ENCODE measurements at places on chromosomes 11 and 22. TPM values are rescaled to one million over a fixed set of nuclear protein-coding genes. Genes with fewer than 3 reads are reported as not detected.

The GSTT2B gene
- 6.5 TPM for total RNA-seq

The BTBD18 gene
- total RNA-seq = not detected

The ACRV1 gene
- 0.26 TPM for total RNA-seq

The BAIAP2L2 gene
- 0.18 TPM for total RNA-seq

The HBE1 gene
- total RNA-seq = 3.2 TPM

The TP53I11 gene
- total RNA-seq = 132 TPM

The BDNF gene
- 0.36 TPM for total RNA-seq

The FBLN1 gene
- 143 TPM for total RNA-seq

DNA sequence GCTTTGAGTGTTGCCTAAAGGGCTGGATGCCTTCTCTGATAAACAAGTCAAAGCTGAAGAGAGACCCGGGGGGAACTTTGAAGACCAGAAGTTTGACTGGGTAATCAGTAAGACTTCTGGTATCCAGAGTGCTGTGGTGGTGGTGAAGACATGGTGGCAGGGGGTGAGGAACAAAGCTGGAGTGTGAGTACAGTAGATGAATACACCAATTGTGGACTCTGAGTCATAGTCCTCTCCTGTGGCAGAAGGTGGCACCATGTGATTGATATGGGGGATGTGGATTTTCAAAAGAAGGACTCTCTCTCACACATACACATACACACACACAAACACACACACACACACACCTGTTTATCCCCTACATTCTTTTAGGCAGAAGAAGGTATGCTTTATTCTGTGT is 12.3 kb downstream of the MS4A6A start:
- no peak for DNase-seq
- H3K4me1 ChIP-seq = no peaks in the 10 kb centered on the region
- H3K36me3 ChIP-seq = no peaks in the 10 kb centered on the region
- H3K27ac ChIP-seq = no peak overlapping the region
- H3K27me3 ChIP-seq = no peaks in the 10 kb centered on the region

DNA sequence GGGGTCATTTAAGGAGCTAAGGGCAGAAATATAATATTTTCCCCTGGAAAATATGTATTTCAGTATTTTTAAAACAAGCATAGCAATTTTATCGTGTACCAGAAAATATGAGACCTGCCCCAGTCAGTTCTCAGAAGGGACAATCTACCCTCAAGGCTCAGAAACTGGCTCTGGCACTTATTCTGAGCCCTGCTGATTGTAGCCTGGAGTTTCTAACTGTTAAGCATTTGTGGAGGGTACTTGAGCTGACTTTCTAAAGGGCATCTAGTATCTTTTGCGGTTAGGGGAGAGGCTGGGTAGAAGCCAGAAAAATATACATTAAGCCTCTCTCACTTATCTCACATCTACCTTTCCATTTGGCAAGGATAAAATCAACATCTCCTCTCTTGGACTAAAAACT is 71.3 kb upstream of the FSHB start:
- no peaks in the 10 kb centered on the region for H3K36me3 ChIP-seq
- H3K4me3 ChIP-seq = no peak overlapping the region
- H3K4me1 ChIP-seq = no peaks in the 10 kb centered on the region
- no peaks in the 10 kb centered on the region for H3K27me3 ChIP-seq
- no peak overlapping the region for H3K27ac ChIP-seq
- DNase-seq = no peak

- no peaks in the 10 kb centered on the region for H3K4me1 ChIP-seq
- no peak for DNase-seq
- H3K4me3 ChIP-seq = no peak overlapping the region
- no peaks in the 10 kb centered on the region for H3K27me3 ChIP-seq
These were observed 50.9 kb upstream of the UBASH3B start for GRCh38 chr11:122604621-122605020.

DNA sequence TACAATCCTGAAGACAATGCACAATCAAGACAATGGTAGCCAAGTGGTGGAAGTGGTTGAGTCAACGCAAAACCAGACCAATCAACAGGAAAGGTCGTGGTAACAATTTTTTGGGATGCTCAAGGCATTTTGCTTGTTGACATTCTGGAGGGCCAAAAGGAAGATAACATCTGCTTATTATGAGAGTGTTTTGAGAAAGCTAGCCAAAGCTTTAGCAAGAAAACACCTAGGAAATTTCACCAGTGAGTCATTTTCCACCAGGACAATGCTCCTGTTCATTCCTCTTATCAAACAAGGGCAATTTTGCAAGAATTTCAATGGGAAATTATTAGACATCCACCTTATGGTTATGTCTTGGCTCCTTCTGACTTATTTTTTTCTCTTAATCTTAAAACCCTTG is 1932.2 kb upstream of the RAG2 start:
- no peak for DNase-seq
- no peaks in the 10 kb centered on the region for H3K27me3 ChIP-seq
- H3K4me3 ChIP-seq = no peak overlapping the region
- H3K4me1 ChIP-seq = no peaks in the 10 kb centered on the region
- no peaks in the 10 kb centered on the region for H3K36me3 ChIP-seq
- H3K27ac ChIP-seq = no peak overlapping the region

- no peaks in the 10 kb centered on the region for H3K36me3 ChIP-seq
- no peak overlapping the region for H3K4me3 ChIP-seq
- H3K4me1 ChIP-seq = no peaks in the 10 kb centered on the region
- no peak overlapping the region for H3K27ac ChIP-seq
- H3K27me3 ChIP-seq = no peaks in the 10 kb centered on the region
- DNase-seq = no peak
These were observed 17.5 kb upstream of the ADSL start for GRCh38 chr22:40328546-40329456.

- DNase-seq = no peak
- no peak overlapping the region for H3K27ac ChIP-seq
- H3K27me3 ChIP-seq = no peaks in the 10 kb centered on the region
- H3K4me3 ChIP-seq = no peak overlapping the region
These were observed 318.7 kb downstream of the CADM1 start for GRCh38 chr11:115185507-115185906.

- no peak overlapping the region for H3K27ac ChIP-seq
- H3K4me1 ChIP-seq = no peaks in the 10 kb centered on the region
- no peaks in the 10 kb centered on the region for H3K27me3 ChIP-seq
- H3K4me3 ChIP-seq = no peak overlapping the region
These were observed 10.1 kb downstream of the MCM5 start for GRCh38 chr22:35409783-35410662.

DNA sequence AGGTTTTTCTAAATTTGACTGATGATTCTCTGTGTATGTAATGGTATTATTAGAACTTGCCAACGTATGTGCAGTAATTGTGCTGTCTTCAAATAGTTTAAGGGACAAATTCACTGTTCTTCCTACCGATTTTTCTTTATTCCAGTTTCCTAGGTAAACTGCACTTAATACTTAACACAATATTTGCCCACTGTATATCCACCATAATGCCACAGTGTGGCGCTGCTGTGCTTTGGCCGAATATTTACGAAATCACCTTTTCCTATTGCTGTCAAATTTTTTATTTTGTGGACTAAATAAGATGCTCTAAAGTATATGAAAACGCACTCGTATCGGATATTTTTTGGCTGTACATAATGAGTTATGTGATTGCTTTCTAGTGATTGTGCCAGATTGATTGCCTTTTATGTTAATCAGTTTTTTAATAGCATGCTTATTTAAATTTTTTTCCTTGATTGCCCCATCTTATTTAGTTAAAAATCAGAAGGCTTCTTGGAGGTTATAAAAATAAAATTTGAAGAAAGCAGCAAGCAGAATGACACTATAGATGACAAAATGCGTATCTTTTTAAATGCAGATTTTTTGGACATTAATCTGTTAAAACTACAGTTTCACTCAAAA is 10.5 kb downstream of the AASDHPPT start:
- H3K4me3 ChIP-seq = no peak overlapping the region
- H3K27me3 ChIP-seq = no peaks in the 10 kb centered on the region
- peaks cover 60% of the 10 kb centered on the region for H3K36me3 ChIP-seq
- DNase-seq = peak; percentile 32

DNA sequence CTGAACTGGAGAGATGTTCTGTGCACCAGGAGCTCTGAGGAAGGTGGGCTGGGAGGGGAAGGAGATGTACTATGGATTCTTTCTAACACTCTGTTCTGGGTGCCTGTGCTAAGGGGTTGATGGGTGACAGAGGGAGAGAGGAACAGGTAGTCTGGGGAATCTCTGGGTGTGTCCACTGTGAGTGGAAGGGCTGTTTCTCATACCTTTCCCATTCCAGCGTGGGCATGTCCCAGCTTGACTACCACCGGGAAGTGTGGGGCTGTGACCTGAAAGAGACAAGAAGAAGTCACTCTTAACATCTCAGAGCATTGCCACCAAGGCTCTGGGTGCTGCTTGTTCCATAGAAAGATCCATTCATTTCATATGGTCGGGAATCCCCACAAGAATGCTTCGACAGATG is 121.9 kb downstream of the FBXO7 start:
- no peaks in the 10 kb centered on the region for H3K27me3 ChIP-seq
- H3K27ac ChIP-seq = no peak overlapping the region
- no peak overlapping the region for H3K4me3 ChIP-seq
- no peaks in the 10 kb centered on the region for H3K4me1 ChIP-seq
- DNase-seq = no peak

- no peak overlapping the region for H3K4me3 ChIP-seq
- H3K27me3 ChIP-seq = no peaks in the 10 kb centered on the region
- peaks cover 58% of the 10 kb centered on the region for H3K4me1 ChIP-seq
- no peaks in the 10 kb centered on the region for H3K36me3 ChIP-seq
- H3K27ac ChIP-seq = no peak overlapping the region
- no peak for DNase-seq
These were observed 5.0 kb downstream of the CD81 start for GRCh38 chr11:2382129-2382517.

GRCh38 chr11:91794146-91794545 is 430.5 kb upstream of the FAT3 start:
- no peak overlapping the region for H3K27ac ChIP-seq
- H3K36me3 ChIP-seq = no peaks in the 10 kb centered on the region
- H3K4me3 ChIP-seq = no peak overlapping the region
- no peaks in the 10 kb centered on the region for H3K27me3 ChIP-seq

DNA sequence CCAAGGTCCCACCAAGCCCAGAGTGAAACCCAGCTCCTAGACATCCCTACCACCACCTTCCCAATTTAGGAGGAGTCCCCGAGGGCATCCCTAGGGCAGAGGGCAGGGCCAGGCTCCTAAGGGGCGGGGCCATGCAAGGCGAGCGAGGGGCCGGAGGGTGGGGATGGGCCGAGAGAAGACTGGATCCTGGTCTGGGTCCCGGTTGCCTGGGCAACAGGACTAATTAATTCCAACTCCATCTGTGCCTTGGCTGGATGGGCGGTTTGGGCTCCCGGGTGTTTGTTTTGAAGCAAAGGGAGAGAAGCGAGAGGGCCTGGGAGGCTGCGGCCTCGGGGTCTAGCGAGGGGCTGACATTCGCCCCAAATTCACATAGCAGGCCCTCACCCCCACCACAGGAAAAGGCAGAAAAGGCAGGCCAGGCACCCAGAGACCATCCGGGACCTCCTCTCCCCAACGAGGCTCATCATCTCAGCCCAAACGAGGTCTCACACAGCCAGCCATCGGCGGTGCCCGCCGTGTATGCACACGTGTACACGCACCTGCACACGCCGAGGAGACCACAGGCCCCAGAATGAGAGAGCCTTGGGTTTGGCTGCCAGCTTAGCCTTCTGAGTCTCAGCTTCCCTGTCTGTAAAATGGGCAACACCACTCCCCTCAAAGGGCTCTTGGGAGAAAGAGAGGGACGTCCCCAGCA is 23.9 kb downstream of the ELFN2 start:
- no peak for DNase-seq
- no peaks in the 10 kb centered on the region for H3K36me3 ChIP-seq

- H3K27me3 ChIP-seq = no peaks in the 10 kb centered on the region
- no peak overlapping the region for H3K27ac ChIP-seq
- DNase-seq = no peak
- no peak overlapping the region for H3K4me3 ChIP-seq
These were observed 9.6 kb upstream of the CBLIF start for GRCh38 chr11:59854871-59855270.

- H3K4me3 ChIP-seq = no peak overlapping the region
- no peaks in the 10 kb centered on the region for H3K4me1 ChIP-seq
- no peak for DNase-seq
- no peak overlapping the region for H3K27ac ChIP-seq
- H3K27me3 ChIP-seq = no peaks in the 10 kb centered on the region
These were observed 14.3 kb downstream of the DHCR7 start for GRCh38 chr11:71433648-71434450.

GRCh38 chr22:17777005-17777716 is 2.9 kb upstream of the BID start:
- peak overlapping the region; percentile 56 for H3K4me3 ChIP-seq
- H3K36me3 ChIP-seq = no peaks in the 10 kb centered on the region

GRCh38 chr11:8615291-8616032 is 21.4 kb upstream of the STK33 start:
- H3K27me3 ChIP-seq = no peaks in the 10 kb centered on the region
- no peak overlapping the region for H3K4me3 ChIP-seq

GRCh38 chr11:28659716-28660348 is 551.6 kb downstream of the METTL15 start:
- H3K27ac ChIP-seq = no peak overlapping the region
- H3K4me3 ChIP-seq = no peak overlapping the region
- no peaks in the 10 kb centered on the region for H3K4me1 ChIP-seq
- no peaks in the 10 kb centered on the region for H3K27me3 ChIP-seq
- H3K36me3 ChIP-seq = no peaks in the 10 kb centered on the region

GRCh38 chr11:6812390-6813005 is 13.0 kb upstream of the OR6A2 start:
- H3K36me3 ChIP-seq = no peaks in the 10 kb centered on the region
- H3K4me1 ChIP-seq = no peaks in the 10 kb centered on the region
- no peak overlapping the region for H3K4me3 ChIP-seq
- H3K27me3 ChIP-seq = no peaks in the 10 kb centered on the region
- no peak overlapping the region for H3K27ac ChIP-seq

DNA sequence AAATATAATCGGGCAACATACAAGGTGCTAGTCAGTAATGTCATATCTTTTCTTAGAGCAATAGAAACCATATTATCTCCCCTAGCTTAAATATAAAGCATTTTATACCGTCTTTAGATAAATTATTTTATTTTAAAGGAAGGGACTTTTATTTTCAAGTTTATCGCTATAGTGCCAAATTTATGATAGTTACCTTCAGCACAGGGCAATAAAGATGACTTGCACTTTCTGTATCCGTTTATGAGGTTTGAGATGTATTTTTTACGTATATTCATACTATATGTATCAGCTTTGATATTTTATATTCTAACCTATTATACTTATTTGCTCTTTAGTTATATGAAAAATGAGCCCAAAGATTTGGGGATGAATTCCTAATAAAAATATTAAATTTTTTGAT is 61.6 kb upstream of the CARD18 start:
- no peaks in the 10 kb centered on the region for H3K36me3 ChIP-seq
- H3K4me1 ChIP-seq = peaks cover 7% of the 10 kb centered on the region
- DNase-seq = no peak
- H3K4me3 ChIP-seq = no peak overlapping the region

- no peak overlapping the region for H3K4me3 ChIP-seq
- DNase-seq = no peak
- no peaks in the 10 kb centered on the region for H3K36me3 ChIP-seq
- no peak overlapping the region for H3K27ac ChIP-seq
- H3K27me3 ChIP-seq = no peaks in the 10 kb centered on the region
These were observed 17.4 kb downstream of the LUZP2 start for GRCh38 chr11:24514219-24514594.

- H3K27me3 ChIP-seq = peaks cover 6% of the 10 kb centered on the region
- no peak overlapping the region for H3K4me3 ChIP-seq
- no peaks in the 10 kb centered on the region for H3K4me1 ChIP-seq
- no peak overlapping the region for H3K27ac ChIP-seq
- no peak for DNase-seq
These were observed 173.3 kb upstream of the SYT13 start for GRCh38 chr11:45459491-45459890.

Measured in Panc1 (cell line).